HT-29 (cell line): ENCODE measurements at places on chromosomes 12 and 14. TPM values are rescaled to one million over a fixed set of nuclear protein-coding genes. Genes with fewer than 3 reads are reported as not detected.

The RPGRIP1 gene
- 0.05 and 0.33 TPM in 2 replicates for total RNA-seq

The PRPF39 gene
- 7.6 and 9.8 TPM in 2 replicates for total RNA-seq

The TMEM52B gene
- not detected in 2 replicates for total RNA-seq

The HOXC9 gene
- total RNA-seq, result 0.23 and 0.76 TPM in 2 replicates

The ACSM4 gene
- not detected in 2 replicates for total RNA-seq

The CLEC9A gene
- total RNA-seq, result not detected in 2 replicates

The PGF gene
- 1.5 and 1.8 TPM in 2 replicates for total RNA-seq
